Right ventricle myocardium superior (tissue), 1 donor: ENCODE measurements at places on chromosomes 1 and 21.

DNA sequence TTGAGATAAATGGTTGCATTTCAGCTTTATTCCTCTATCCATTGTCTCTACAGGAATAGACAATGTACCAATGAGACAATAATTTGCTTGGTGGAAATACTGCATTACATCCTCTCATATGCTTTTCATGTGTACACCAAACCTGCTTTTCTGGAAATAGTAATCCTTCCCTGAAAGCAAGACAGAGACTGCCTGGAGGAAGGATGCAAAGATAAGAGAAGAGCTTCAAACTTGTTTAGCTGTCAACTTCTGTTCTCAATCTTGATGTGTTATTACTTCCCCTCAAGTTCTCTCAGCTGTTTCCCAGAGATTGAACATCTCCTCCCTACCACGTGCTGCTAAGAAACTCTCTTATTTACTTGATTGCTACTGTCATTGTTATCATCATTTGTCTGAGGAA, 1125.4 kb upstream of the TMPRSS15 start:
- DNase-seq = no peak

GRCh38 chr1:20867062-20867461, 80.0 kb upstream of the HP1BP3 start:
- no peak for DNase-seq

DNA sequence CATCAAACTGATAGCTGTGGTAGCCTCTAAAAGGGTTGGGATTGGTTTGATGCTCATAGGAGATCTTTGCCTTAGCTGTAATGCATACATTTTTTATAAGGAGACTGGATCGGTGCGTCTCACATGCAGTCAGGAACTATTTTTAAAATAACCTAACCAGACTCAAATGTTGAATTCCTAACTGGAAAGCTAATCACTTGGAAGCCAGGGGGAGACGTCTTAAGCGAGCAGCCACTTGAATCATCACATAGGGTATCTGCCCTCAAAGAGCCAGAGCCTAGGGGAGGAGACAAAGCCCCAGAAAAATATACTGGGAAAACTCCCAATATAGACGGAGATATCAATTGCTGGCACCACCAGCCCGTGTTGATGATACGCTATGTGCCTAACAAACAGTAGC, 61.7 kb upstream of the PUM1 start:
- no peak for DNase-seq

DNA sequence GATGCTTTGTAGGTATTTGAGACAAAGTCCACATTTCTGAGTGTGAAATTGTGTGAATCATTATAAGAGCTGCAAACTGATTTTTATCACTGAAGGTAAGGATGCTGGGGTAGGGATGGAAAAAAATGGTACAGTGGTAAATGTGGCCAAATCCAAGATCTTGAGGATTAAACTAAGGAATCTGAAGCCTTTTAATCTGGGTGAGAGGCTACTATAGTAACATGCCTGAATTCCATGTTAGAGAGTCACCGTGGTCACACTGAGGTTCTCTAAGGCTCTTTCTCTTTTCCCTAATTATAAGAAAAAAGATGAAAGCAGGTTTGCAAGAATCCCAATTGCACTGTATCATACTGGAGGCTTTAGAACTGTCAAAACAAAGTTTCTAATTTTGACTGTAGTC, 17.6 kb downstream of the PTGER3 start:
- no peak for DNase-seq

DNA sequence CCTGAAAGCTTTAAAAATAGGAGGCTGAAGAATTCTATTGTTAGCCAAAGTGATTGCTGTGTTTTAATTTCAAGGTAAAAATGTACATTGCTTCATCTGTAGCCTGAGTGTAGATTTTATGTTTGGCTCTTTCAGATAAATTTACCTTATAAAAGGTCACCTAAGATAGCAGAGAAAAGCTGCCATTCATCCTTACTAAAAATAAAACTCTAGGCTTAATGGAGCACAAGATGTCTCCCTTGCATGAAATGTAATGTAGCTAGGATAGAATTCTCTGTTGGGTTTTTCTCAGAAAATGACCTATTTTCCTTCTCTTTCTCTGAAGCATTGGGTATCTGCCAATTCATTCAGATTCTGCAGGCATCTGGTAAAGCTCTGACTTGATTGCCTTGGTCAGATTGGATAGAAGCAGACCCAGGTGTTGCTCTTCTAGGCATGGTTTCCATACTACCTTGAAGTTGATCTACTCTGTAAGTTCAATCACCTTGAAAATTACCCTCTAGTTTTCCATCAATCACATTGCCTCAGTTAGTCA, 176.6 kb upstream of the GORAB start:
- DNase-seq = no peak

DNA sequence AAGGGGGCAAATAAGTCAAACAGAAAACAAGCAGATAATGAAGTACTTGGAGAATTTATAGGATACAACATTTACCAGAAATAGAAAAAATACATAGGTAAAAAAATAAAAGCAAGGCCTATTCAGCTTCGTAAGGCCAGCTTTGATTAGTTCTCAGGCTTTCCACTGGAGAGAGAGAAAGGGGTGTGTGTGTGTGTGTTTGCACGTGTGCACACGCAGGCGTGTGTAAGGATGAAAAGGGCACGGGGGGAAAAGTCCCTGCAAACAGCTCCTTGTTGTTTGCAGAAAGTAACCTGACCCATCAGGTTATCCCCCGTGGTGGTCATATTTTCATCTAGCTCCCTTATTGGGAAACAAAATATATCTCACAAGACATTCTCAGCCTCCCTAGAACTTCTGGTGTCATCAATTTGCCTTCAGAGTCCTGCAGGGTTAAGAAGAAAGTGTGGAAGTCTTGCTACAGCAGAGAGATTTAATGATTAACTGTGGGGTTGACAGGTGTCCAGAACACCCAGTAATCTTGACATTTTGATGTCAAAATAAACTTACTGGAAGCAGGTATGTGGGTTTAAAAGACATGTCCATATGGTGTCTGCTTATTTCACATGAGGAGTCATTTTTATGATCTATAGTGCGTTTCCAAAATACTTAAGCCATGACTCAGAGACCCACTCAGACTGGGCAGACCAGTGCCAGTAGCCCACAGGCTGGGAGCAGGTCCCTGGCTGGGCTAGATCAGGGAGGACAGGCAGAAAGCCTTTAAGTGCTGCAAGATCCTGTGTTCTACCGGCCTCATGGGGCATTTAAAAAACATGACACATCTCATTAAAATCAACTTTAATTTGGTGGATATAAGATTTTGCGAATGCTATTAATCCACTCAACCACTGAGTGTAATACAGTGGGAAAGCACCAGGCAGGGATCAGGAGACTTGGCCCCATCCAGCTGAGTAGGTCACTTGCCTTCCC, 487.6 kb upstream of the CAMK1G start:
- no peak for DNase-seq

GRCh38 chr1:63674238-63674864, 81.1 kb downstream of the PGM1 start:
- peak; percentile 79 for DNase-seq

GRCh38 chr1:35220976-35221375, 28.0 kb upstream of the SFPQ start:
- DNase-seq = no peak

DNA sequence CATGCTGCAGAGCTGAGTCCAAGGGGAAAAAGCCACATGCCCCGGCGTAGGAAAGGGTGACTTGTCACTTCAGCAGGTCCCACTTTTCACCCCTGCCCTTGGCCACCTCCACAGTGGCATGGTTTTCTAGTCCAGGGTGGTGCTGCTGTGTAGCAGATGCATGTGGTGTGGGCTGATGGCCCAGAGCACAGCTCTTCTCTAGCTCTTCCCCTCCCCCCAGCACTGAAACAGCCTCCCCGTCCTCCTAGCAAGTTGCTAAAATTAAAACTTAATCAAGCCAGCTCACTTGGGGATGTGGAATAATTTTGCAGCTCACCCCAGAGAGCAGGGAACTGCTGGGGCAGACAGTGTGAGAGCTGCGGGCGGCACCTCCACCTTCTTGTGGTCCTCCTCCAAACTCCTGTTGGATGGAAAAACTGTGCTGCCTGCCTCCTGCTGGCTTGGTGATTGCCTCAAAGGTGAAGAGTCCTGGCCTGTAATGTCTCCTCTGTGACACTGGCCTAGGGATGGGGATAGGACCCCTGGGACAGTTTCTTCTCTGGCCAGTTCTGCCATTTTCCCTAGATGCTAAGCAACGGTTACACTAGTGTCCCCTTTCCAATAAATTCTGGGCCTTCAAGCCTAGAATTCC, 91.6 kb downstream of the RNF220 start:
- DNase-seq = no peak

GRCh38 chr1:235075048-235075776, 53.4 kb downstream of the TOMM20 start:
- DNase-seq = peak; percentile 80

DNA sequence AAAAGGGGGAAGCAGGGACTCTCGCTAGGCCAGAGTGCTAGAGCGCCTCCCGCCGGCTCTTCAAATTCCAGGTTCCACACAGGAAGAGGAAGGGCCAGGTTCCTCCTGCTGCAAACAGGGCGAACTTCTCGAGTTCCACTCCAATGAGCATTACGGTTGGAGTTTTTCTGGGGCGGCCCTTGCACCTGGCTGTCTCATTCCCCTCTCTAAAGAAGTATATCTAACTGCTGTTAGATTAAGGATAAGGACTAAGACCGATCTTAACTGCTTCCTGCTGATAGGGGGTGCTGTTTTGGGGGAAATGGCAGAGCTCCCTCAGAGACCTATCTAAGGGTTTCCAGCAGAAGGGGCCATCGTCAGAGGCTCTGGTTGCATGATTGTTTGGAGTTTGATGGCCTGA, 138.0 kb downstream of the RABGAP1L start:
- DNase-seq = no peak

DNA sequence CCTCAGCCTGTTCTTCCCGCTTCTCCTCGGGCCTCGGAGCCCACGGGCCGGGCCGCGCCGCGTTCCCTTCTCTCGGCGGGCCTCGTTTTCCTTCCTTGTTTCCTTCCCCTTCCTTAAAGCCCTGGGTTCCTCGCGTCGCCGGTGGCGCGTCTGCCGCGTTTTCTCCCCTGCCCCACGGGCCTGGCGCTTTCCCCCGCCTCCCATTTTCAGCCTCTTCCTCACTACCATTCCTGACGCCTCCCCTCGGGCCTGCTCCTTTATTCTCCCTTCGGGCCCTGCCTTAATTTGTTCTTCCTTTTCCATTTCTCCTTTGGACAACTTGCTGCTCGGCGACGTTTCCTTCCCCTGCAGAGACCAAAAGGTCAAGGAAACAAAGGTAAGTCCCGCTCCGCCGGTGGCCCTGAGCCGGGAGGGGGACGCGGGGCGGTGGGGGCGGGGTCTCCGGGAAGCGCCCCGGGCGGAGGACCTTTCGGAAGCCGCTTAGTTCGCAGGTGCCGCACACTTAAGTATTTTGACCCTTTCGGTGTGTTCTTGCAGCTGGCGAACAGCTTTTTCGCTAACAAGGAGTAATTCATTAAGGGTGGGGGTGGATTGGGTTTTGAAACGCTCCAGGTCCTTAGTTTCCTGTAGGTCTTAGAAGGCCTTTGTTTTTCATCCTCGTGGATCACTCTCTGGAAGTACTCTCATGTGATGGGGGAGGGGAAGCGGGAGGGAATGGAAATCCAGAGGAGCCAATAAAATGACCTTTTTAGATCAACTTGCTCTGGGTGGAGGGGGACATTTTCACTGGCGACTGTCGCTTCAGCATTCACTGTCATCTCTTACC, 780 bp downstream of the YTHDF2 start:
- peak; percentile 50 for DNase-seq

- DNase-seq = no peak
Observed at GRCh38 chr1:61337037-61337436, 254.7 kb downstream of the NFIA start.

DNA sequence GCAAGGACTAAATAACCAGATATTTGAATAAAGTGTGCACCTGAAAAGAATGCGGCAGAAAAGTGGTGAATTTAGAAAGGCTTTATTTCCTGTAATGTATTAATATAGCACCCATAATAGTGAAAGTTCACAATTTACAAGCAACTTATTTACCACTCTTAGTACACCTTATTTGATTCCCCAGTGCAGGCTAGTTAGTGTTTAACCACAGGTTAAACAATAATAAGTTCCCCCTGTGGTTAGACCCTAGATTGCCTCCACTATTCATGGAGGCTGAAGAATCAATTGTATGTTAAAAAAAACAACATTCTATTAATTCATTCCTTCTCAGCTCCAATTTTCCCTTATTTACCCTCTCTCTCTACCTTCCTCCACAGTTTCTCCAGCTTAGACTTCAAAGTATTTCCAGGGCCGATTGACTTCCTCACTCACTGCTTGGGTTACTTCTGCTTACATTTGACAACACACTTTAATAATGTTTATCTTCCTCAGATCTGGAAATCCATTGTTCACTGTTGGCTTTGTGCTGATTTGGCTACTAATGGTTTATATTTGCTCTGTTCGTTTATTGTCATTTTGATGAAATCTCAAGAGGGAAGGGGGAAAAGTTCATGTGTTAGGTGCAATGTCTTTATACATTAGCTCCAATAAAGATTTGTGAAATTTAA, 796.3 kb downstream of the BRINP3 start:
- DNase-seq = no peak

GRCh38 chr1:6996371-6996770, 211.1 kb downstream of the CAMTA1 start:
- no peak for DNase-seq

- DNase-seq = no peak
Observed at GRCh38 chr1:244665771-244666217, 12.9 kb downstream of the DESI2 start.

GRCh38 chr1:61961009-61961408, 218.7 kb downstream of the PATJ start:
- DNase-seq = no peak

DNA sequence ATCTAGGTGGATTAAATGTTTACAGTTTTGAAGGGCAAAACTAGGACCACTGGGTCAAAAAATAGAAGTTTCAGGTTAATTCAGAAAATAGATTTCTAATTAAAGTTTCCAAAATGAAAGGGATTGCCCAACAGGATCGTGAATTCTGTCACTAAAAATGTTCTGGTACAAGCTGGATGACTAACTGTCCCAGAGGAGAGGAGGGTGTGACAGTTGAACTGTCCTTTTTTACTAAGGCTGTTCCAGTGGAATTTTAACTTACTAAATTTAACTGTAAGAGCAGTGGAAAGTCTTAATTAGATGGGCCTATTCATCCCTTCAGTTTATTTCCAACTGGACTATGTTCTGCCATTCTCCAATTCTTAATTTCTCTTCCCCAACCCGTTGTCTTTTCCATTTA, 7.2 kb downstream of the SNX7 start:
- no peak for DNase-seq

- DNase-seq = no peak
Observed at GRCh38 chr1:218466341-218467010, 121.3 kb downstream of the TGFB2 start.
